Cardiac septum (tissue), 1 donor: ENCODE measurements at places on chromosomes 16 and 17.

GRCh38 chr17:50816771-50817751 is 18.3 kb upstream of the WFIKKN2 start:
- no peak for DNase-seq

DNA sequence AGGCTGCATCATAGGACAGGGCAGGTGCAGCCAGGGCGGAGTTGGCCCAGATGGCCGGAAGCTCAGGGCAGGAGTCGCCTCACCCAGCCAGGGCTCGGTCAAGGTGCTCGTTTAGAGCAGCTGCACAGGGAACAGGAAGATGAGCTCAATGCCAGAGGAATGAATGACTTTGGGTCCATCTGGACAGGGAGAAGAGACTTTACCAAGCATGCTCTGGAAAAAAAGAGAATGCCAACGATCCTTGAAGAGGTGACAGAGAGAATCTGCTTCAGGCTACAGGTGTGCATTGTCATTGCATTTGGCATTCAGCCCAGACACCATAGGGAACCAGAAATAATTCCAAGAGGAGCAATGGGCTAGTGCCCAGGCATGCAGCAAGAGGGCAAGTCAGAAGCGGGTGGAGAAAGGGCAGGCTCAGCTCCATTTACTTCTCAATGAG is 6.7 kb upstream of the MPP3 start:
- DNase-seq, result no peak

- DNase-seq, result peak; percentile 94
Measured at GRCh38 chr17:76268015-76268749, 3.0 kb downstream of the UBALD2 start.

- no peak for DNase-seq
Measured at GRCh38 chr16:87615621-87616041, 13.3 kb downstream of the JPH3 start.

DNA sequence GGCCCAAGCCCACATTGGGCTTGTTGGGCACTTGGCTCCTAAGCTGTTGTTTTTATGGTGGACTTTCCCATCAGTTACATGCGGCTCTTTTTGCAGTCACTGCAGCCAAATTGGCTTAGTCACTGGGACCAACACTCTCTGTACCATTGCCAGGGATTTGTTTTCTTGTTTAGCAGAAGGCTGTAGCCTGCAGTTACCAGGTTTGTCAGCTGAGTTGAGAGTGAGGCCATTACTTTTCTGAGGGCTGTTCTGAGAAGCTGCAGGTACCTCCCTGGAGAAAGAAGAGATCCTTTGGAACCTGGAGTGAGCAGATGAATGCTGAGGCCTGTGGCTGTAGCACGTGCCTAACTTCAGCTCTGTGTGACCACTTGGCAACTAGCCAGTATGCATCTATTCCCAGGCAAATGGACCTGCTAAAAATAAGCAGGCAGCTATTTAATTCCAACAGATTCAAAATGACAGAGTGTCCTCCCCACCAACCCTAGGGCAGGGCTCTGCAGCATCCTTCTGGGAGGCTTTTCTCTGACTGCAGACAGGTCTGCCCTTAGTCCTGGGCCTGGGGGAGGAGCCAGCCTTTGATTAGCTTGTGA is 12.9 kb downstream of the AKAP1 start:
- DNase-seq, result no peak

- DNase-seq, result peak; percentile 84
Measured at GRCh38 chr16:14003074-14003570, 68.0 kb upstream of the MRTFB start.

- no peak for DNase-seq
Measured at GRCh38 chr17:72137161-72137560, 16.3 kb downstream of the SOX9 start.

DNA sequence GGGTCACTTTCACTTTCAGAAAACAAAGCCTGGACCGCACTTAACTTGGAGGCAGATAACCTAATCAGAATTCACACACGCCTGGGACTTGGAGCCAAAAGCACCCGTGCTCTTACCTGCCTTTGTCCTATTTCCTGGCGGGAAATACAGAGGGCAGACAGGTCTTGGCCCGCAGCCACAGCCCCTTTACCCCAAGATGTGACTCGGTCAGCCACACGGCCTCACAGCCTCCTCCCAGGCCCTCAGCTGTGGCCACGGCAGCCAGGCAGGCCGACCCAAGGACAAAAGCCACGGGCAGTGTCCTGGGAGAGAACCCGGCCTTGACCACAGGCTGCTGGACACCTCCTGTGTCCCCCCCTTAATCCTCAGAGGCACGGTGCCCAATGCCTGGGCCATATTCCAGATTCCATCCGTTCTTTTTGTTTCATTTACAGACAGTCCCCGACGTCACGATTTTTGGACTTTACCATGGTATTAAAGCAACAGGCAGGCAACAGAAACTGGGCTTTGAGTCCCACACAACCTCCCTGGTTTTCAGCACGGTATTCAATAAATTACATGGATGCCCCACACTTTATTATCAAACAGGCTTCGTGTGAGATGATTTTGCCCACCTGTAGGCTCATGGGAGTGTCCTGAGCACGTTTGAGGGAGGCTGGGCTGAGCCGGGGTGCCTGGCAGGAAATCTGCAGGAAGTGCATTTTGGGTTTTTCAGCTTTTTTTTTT is 30.1 kb upstream of the GAA start:
- DNase-seq, result peak; percentile 77

- no peak for DNase-seq
Measured at GRCh38 chr17:35559495-35560210, 966 bp downstream of the SLFN14 start.

DNA sequence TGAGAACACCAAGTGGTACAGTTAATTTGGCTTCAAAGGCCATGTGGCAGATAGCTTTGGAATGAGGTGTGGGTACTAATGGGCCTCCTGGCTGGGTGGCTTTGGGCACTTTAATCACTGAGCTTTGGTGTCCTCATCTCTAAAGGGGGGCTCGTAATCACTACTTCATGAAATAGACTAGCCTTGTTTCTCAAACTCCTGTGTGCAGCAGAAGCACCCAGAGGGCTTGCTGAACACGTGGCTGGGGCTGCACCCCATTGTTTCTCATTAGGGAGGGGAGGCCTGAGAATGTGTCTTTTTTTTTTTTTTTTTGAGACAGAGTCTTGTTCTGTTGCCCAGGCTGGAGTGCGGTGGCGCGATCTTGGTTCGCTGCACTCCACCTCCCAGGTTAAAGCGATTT is 5.8 kb downstream of the EPN2 start:
- DNase-seq, result no peak

- no peak for DNase-seq
Measured at GRCh38 chr16:57979006-57979585, 8.2 kb upstream of the CNGB1 start.
